ENCODE measurements at places on chromosomes 12 and 14. TPM values are rescaled to one million over a fixed set of nuclear protein-coding genes. Genes with fewer than 3 reads are reported as not detected.

DNA sequence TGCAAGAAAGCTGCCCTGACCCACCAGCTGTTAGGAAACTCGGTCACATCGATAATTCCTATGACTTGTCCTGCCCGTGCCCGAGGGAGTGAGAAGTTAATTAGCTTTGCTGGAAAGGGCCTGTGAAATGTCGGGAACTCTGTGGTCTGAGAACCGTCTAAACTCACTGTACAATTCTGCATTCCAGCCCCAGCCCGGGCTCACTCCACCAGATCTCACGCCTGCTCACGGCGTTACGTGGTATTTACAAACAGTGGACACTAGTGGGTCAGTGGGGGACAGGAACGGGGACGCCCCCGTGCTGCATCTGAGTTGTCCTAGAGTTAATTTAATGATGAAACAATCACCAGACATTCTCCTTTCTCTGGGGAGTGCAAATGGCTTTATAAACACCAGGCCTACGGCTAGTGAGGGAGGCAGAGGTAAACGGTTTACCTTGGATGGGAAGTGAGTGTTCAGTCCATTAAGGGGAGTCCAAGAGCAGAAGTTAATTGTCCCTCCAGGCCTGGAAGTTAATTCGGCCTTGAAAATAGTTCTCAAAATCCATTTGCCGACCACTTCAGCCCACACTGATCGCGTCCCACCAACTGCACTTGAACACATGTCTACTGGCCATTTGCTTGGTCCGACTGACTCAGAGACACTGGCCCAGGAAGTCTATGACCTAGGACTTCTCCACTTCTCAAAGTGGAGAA lies 93.5 kb upstream of the MED13L start:
- DNase-seq = no peak

DNA sequence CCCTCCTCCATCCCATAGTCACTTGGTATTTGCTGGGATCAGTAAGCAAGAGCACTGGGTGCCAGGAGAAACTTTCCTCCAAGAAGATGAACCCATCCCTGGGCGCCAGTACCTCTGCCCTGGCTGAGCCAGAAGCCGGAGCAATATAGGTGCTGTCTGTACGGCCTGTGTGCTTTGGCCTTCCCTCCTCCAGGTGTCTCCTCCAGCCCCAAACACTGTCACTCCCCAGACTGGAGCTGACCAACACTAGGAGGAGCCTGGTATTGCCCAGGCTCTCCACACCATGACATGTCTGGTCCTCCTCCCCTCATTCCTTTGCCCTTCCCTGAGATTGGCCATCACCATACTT lies 4.9 kb downstream of the GSTZ1 start:
- peak; percentile 58 for DNase-seq

DNA sequence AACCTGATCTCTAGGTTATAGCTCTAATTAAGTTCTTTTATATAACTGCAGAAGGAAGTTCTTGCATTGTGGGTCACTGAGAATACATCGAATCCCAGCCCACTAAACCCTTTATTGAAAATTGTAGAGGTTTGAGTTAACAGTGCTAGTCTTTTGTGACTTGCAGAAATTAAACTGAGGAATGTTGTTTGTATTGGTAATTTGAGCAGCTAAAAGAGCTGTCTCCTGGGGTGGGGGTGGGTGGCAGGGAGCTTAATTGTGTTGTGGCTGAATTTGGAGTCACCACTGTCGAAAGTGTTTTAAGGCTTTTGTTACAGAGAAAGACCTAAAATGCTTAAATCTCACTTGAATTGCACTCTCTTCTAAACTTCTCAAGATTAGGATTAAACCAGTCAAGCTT lies 3.2 kb upstream of the COX8C start:
- DNase-seq = no peak

GRCh38 chr12:77189901-77190416 lies 124.6 kb upstream of the E2F7 start:
- no peak for DNase-seq

DNA sequence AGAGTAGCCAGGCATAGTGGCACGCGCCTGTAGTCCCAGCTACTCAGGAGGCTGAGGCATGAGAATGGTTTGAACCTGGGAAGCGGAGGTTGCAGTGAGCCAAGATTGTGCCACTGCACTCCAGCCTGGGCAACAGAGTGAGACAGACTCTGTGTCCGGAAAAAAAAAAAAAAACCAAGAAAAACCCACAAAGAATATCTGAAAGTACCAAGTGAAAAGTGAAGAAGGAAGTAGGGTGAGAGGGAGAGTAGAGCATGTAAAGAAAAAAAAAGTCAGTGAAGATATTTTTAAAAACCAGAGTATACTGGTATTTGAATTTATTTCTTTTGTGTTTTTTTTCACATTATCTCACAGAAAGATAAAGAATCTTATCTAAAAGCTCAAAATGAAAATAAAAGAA lies 43.3 kb upstream of the ISM2 start:
- no peak for DNase-seq

- DNase-seq = no peak
Measured at GRCh38 chr12:104063712-104064030, 660 bp upstream of the HCFC2 start.

GRCh38 chr12:9122091-9122609 lies 6.4 kb upstream of the A2M start:
- no peak for DNase-seq

DNA sequence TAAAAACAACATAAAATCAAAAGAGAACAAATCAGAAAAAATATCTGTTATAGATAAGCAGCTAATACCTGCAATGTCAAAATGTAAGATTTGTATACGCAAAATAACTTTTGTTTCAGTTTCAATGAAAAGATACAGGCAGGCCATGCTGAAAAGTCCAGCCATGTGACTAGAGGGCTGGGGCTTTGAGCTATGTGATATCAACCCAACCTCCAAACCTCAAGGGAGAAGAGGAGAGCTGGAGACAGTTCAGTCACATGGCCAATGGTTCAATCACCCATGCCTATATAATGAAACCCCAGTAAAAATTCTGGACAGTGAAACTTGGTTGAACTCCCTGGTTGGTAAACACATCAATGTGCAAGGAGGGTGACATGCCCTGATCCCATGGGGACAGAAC lies 5.3 kb downstream of the COX16 start:
- no peak for DNase-seq

DNA sequence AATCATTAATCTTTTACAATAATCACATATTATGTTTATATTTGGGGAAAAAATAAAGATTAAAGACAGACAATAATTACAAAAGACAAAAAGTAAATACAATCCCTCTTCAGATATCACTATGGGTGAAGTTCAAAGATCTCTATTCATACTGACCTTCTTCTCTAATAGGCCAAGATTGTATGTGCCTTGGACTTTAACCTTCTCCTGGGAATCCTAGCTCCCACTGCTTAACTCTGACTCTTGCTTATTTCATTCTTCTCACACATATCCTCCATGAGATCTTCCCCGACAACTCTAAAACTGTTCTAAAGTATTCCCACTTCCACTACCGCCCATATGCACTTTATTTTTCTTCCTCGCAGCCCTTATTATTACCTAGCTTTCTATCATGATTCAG lies 83.8 kb downstream of the EEA1 start:
- DNase-seq = no peak

DNA sequence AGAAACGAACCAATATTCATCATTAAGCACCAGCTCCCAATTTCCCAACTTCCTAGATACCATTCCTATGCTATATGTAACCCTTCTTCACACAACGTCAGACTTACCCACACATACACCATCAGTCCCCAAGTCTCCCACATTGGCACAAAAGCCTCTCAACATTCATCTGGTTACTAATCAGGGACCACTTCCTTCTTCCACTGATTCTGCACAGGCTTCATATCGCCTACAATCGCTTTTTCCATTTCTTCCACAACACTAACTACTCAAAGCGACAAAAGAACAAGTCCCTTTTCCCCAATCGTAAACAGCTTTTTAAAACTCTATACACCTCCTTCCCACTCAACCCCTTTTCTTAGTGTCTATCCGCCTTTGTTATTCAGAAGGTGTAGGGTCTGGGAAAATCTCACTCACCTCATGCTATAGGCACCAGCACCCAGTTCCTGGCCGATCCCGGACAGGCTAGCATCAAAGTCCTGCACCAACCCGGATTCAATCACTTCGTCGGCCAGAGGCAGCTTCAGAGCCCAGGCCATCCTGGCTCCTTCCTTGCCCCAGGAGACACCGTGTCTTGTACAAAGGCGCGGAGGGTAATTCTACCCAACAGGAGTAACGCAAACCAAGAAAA lies 936 bp downstream of the TFCP2 start:
- peak; percentile 18 for DNase-seq

DNA sequence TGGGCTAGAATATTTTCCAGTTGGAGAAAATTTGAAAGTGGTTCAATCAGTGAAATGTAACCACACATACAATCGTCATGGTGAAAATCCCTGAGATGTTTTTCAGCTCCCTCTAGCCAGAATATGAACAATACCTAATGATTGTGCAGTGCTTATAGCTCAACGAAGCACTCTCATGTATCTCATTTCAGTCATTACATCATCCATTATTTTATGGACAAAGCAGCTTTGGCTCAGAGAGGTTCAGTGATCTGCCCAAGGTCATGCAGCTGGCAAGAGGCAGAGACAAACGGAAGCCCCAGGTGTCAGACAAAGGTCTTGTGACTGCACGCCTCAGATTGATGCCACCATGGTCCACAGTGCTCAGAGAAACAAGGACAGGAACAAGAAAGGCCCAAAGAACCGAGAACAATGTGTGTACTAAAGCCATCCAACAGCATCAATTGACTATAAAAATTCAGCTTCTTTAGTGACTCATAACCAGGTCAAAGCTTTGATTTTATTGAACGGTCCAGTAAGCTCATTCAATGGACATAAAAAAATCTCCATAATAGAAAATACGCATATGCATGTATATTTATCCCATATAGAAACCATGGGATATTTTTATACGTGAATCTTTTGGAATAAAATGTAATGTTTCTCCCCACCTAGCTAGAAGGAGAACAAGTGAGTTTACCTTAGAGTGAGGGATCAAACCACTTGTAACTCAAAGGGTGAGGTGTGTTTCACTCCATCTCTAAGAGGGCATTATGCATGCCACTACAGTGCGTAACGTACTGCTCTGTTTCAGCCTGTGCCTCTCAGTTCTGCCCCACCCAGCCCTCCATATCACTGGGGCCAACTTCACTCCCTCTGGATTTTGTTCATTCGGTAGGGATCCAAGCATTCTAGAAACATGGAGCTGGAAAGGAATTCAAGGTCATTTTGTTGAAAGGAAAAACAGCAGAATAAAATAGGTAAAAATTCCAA lies 141.8 kb downstream of the GRIN2B start:
- DNase-seq = no peak

- DNase-seq = no peak
Measured at GRCh38 chr14:76432827-76433752, 57.2 kb downstream of the ESRRB start.

- DNase-seq = no peak
Measured at GRCh38 chr12:1993871-1994371, 10.3 kb downstream of the DCP1B start.

DNA sequence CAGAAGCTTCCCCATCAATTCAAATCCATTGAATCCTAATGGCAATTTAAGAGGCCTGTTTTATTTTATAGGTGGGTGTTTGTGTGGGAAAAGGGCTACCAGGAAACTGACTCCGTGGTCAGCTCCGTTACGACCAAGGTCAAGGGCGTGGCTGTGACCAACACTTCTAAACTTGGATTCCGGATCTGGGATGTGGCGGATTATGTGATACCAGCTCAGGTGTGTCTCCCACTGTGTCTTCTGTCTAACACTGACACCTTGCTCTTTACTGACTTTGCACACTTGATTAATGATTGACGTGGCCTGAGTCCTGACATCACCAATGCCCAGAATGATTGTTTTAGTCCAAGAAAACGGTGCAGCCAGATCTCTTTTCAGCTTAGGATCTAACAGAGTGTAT lies 7.1 kb downstream of the P2RX4 start:
- DNase-seq = no peak

DNA sequence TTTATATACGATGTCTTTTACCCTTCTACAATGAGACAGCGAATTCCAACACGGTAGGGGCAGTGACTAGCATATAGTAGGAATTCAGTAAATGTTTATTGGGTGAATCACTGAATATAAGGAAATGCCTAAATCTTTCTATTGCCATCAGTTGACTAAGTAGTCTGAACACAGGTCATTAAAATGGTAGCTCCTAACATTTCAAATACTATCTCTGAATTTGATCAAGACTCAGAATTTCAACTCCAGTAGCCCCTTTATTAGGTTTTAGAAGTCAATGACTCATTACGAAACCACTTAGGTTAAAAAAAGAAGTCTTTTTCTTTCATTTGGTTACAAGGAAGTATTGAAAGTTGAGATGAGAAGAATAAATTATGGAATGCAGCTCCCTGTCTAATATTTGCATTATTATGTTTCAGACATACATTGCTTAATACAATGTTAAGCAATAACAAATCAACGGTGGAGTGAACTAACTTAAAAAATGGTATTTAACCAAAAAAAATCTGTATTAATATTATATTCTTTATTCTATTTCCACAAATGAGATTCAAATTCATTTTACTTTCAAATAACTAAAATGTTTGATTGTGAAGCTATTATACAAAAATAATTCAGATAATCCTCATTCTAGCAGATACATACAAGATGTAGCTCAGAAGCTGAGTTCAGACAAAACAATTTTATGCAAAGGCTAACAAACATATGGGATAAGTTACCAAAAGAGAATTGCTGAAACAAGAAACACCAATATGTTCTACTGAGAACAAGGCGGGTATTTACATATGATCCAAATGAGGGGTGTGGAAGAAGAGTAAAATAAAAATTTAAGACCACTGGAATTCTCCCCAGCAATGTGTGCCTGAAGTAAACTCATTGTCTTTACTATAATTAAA lies 302.7 kb downstream of the CEP128 start:
- no peak for DNase-seq

DNA sequence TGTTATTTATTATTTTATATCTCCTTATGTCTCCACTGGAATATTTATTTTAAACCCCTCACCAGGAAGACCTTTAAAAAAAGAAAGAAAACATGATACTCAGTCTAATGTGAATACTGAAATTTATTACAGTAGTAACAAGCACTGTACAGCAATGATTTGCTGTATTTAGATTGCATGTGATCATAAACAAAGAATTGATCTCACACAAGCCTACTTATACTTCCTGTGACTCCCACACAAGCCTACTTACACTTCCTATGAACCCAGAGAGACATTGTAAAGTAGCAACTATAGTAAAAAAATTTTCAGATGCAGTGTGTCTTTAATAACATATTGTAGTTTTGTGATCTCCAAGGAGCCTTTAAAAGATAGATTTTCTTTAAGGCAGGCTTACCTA lies 142.7 kb upstream of the SYT1 start:
- DNase-seq = no peak

The ACRBP gene
- 1.3 TPM for total RNA-seq

The GDF3 gene
- 9.1 TPM for total RNA-seq

The ADAM21 gene
- total RNA-seq = not detected

The KLRC1 gene
- total RNA-seq = not detected

The OR6C2 gene
- total RNA-seq = not detected

The HOXC6 gene
- not detected for total RNA-seq

Measured in H9 (cell line).